CD4-positive, alpha-beta T cell (primary cell): ENCODE measurements at places on chromosomes 7 and 10.

GRCh38 chr7:16753932-16754855, 639 bp downstream of the TSPAN13 start:
- peaks cover 36% of the 10 kb centered on the region for H3K27me3 ChIP-seq
- peak overlapping the region; percentile 55 for H3K4me3 ChIP-seq
- no peak overlapping the region for H3K27ac ChIP-seq
- peaks cover 10% of the 10 kb centered on the region for H3K4me1 ChIP-seq

DNA sequence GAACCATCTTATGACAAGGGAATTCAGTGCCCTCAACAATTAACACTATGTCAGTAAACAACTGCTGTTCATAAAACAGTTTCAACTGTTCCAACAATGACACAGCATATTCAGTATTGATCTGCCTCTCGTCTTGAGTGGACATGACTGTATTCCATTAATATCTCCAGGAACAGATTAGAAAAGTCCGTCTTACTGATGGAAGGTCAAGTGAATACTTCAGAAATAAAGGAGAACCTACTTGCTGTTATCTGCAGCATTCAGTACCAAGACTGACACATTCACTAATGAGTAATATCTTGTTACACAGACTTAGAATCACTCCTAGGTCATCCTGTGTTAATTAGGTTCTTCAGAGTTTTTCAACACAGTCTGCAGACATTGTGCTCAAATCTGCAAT, 12.1 kb downstream of the KBTBD2 start:
- H3K4me1 ChIP-seq: peaks cover 14% of the 10 kb centered on the region
- H3K27me3 ChIP-seq: no peaks in the 10 kb centered on the region
- H3K36me3 ChIP-seq: peaks cover 19% of the 10 kb centered on the region
- no peak overlapping the region for H3K4me3 ChIP-seq

DNA sequence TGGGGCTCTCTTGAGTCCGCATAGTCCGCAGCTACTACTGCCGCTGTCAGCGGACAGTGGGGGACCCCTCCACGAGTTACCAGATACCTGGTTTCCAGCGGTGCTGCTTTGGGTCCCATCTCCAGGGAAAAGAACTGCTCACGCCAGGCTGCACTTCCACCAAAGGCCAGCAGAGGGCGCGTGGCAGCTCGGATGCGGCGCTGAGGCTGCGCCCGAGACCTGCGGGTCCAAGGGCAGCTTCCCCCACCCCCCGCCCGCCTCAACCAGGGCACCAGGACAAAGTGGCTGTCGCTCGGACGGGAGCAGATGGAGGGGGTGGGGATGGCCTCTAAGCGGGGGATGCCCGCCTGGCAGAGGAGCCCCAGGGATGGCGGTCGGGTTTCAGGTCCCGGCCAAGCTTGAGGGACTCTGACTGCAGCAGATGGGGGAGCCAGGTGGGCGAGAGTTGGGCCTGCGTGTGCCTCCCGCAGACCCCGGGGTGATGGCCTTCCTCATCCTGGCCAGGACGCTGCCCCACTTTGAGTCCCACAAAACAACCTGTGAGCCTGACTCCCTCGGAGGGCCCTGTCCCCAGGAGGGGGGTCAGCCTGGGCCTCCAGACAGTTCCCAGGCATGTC, 23.8 kb upstream of the ZNF735 start:
- peak; percentile 32 for DNase-seq
- no peaks in the 10 kb centered on the region for H3K36me3 ChIP-seq
- no peak overlapping the region for H3K4me3 ChIP-seq
- H3K27me3 ChIP-seq: peaks cover 4% of the 10 kb centered on the region
- H3K27ac ChIP-seq: no peak overlapping the region

DNA sequence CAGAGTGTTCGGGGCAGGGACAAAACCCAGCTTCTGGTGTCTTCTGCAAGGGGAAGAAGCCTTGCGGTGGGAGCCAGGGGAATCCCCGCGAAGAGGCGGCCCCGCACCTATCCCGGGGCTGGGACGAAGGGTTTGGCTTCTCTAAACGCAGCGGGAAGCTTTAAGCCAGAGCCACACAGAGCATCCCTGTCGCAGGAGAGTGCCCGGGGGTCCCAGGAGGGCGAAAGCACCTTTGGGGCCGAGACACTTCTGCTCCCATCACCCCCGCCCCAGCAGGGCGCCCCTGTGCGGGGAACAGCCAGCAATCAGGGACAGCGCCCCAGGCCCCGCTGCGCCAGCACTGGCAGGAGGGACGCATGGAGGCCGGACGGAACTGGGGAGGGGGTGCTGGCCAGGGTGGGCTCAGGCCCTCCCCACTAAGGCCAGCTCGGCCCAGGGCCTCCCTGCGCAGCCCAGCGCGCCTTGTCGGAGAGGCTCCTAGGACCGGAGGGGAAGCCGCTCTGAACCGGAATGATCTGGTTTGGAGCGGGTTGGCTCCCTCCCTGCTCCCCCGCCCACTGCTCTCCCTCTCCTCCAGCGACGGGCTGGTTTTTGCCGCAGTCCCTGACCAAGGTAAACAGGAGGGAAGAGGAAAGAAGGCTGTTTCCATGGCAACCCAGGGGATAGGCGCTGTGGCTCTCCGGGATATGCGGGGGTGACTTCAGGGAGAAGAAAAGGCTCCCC, 63.9 kb downstream of the TMEM209 start:
- peaks cover 2% of the 10 kb centered on the region for H3K36me3 ChIP-seq
- DNase-seq: peak; percentile 56
- no peaks in the 10 kb centered on the region for H3K27me3 ChIP-seq
- peaks cover 21% of the 10 kb centered on the region for H3K4me1 ChIP-seq
- H3K4me3 ChIP-seq: peak overlapping the region; percentile 65

DNA sequence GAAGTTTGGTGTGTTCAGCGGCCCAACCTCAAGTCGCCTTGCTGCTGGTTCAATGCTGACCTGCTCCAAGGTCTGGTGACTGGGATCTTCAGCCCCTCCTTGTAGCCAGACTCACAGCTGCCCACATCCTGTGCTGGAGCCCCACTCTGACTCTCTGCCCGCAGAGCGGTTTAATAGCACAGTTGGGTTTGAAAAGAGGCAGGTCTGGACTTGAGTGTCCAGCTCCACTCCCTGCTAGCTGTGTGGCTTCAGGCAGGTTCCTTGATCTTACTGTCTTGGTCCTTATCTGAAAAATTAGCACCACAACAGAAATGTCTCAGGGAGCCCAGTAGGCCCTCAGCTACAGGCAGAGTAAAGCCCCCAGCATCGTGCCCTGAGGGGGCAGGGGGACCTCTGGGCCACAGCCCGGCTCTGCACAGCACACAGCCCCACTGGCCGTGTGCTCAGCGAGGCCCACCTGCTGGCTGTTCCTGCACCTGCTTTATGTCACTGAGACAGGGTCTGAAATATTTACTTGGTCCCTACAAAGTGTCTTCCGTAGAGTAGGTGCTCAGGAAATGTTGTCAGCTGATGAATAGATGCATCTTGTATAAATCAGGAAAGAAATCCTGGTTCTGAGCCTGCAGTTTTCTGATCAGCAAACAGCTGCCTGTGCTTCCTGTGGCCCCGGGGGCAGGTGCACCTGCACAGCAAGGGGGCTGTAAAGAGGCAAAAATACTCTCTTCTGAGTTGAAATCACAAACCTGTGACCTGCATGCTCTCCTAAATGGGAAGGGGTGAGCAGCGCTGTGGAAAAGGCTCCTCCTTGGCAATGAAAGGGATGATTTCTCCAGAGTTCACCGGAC, 155.5 kb downstream of the SVIL start:
- H3K36me3 ChIP-seq: peaks cover 21% of the 10 kb centered on the region
- peak; percentile 43 for DNase-seq
- no peaks in the 10 kb centered on the region for H3K27me3 ChIP-seq
- H3K27ac ChIP-seq: no peak overlapping the region
- H3K4me1 ChIP-seq: peaks cover 5% of the 10 kb centered on the region
- H3K4me3 ChIP-seq: no peak overlapping the region

GRCh38 chr7:36295090-36295489, 94.6 kb upstream of the ANLN start:
- H3K36me3 ChIP-seq: peaks cover 32% of the 10 kb centered on the region
- H3K27me3 ChIP-seq: no peaks in the 10 kb centered on the region
- H3K4me1 ChIP-seq: peaks cover 19% of the 10 kb centered on the region
- no peak overlapping the region for H3K4me3 ChIP-seq

- no peaks in the 10 kb centered on the region for H3K27me3 ChIP-seq
- no peak for DNase-seq
- no peaks in the 10 kb centered on the region for H3K4me1 ChIP-seq
- no peak overlapping the region for H3K27ac ChIP-seq
These were observed 20.7 kb upstream of the TECTB start for GRCh38 chr10:112262546-112262945.

DNA sequence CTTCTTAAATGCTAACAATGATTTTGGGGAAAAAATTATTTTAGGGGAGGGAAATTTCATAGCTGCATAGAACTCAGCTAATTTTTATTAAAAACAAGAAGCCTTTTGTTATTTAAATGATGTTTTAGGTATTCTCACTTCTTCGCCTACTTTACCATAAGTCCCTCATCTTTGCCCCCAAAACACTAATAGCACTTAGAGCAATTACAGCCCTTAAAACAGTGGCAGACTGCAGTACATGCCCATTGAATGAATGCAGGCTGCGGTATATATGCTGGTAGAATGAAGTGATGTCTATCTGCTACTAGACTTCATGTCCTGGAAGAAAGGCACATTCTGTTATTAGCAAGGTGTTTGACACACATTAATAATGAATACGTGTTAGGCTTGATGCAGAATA, 2.9 kb upstream of the SPAG6 start:
- no peak overlapping the region for H3K27ac ChIP-seq
- DNase-seq: no peak
- peaks cover 98% of the 10 kb centered on the region for H3K27me3 ChIP-seq
